ENCODE measurements at places on chromosomes 6 and 20.

- no peak for DNase-seq
Measured at GRCh38 chr20:33033381-33033780, 1.9 kb downstream of the BPIFB6 start.

DNA sequence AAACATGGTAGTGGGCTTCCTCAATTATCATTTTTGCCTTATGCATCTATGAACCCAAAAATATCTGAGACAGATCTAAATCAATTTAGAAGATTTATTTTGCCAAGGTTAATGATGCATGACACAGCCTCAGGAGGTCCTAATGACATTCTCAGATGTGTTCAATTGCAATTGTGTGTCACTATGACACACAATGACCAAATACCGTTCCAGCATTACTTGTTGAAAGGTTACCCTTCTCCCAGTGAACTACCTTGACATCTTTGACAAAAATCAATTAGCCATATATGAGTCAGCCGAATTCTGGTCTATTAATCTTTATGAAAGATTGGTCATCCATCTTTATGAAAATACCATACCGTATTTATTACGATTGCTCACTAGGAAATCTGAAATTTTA is 592.5 kb upstream of the GJE1 start:
- DNase-seq = no peak

- no peak for DNase-seq
Measured at GRCh38 chr6:24408719-24409410, 6.1 kb downstream of the MRS2 start.

GRCh38 chr6:51182827-51183226 is 364.2 kb downstream of the TFAP2B start:
- no peak for DNase-seq

DNA sequence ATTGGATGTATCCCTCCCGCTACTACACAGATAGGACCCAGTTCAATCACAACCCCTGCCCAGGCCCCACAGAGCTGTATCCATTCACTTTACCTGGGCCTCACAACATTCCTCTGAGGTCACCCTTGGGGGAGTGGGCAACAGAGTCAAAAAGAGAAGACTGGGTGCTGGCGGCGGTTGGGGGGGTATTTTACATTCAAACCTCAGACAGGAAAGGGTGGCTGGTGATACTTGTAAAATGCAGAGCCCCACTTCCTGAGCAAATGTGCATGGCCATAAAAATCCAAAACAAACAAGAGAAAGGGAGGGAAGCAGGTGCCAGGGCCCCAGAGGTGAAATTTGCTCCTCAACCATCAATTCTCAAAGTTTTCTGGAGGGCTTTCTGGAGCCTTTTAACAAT is 3.5 kb downstream of the LRFN2 start:
- no peak for DNase-seq

DNA sequence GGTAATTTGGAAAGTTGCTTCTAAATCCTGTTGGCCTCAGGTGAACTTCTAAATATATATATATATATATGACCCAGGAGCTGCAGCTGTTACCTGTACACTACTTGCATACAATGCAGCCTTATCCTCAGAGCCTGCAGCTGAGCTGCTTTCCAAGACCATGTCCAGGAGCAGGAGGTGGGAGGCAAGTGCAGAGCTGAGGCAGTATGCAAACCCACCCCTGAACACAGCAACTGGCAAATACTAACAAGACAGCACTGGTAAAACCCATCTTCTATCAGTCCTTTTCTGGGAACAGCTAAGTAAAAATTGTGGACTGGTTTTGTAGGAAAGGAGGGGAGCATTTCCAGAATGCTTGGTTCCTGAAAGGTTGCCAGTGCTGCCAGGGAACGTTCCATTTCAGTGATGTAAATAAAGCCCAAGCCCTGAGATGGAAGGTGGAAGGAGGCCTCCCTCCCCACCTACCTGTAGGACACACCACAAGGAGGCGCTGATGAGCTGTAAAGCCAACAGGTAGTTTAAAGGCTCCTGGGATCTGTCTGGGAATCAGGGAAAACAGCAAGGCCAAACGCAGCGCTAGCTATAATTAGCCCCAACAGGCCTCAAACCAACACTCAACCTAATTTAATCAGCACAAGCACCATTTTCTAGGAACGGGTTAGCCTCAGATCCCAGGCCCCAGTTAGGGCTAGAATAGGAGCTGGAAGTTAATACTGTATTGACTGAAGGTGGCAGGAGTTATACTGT is 93.8 kb upstream of the MAP7 start:
- DNase-seq = peak; percentile 80

GRCh38 chr6:165660857-165661663 is 2.0 kb downstream of the PDE10A start:
- no peak for DNase-seq

GRCh38 chr6:63636518-63637021 is 968 bp downstream of the PHF3 start:
- peak; percentile 57 for DNase-seq

- DNase-seq = no peak
Measured at GRCh38 chr6:166955865-166956443, 396 bp downstream of the RNASET2 start.

Data from mammary epithelial cell (primary cell).